NCI-H2227 treated with DMSO at 0.1 percent for 48 hours (cell line): ENCODE measurements at places on chromosomes 16 and 17.

DNA sequence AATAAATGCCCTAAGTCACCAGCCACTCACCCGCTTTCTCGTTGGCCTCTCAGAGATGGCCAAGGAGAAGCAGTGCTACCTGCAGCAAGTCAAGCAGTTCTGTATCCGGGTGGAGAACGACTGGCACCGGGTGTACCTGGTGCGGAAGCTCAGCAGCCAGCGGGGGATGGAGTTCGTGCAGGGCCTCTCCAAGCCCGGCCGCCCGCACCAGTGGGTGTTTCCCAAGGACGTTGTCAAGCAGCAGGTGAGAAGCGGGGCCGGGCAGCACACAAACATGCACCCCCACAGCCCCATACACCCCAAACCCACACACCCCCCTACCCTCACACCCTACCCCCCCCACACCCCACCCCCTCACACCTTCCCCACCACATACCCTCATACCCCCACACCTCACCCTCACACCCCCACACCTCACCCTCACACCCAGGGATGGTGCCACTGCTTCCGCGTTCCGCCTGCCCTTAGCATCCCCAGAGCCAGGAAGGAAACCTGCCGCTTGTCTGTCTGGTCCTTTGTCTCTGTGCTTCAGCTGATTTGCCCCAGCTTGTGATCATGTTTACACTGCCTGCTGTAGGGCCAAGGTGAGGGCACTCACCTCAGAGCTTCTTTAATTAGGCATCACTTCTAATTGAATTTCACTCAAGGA, 41.9 kb upstream of the ENDOV start:
- no peak for DNase-seq

DNA sequence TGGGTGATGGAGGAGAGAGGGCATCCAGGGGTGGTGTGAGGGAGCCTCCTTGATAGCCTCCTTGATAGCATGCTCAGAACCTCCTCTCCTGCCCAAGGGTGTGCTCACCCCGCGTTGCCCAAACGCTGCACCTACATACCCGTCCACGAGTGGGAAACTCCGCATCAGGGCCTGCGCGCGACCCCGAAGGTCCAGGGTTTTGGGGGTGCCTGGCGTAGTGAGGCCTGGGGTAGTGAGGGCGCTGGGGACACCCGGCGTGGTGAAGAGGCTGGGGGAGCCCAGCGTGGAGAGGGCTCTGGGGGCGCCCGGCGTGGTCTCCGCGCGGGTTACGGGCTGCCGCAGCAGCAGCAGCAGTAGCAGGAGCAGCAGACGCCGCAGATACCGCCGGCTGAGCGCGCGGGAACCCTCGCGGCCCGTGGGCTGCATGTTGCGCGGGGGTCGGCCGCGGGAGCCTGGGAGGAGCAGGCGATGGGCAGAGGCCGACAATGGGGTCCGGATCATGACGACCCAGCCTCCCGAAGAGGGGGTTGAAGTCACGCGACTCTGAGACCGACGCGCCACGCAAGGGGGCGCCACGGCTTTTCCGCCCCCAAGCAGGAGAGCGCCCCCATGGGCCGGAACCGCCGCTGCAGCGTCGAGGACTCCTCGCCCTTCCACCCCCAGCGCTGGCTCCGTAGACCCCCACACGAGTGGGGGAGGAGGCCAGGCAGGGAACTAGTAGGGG, at the start of gene DPEP3:
Gene DPEP3, minus strand, starts transcription at position 545 of the 724 bp plus-strand sequence. Its CDS starts 119 bp downstream, at position 426.
- no peak for DNase-seq

GRCh38 chr17:56597495-56597990, 4.0 kb downstream of the NOG start:
- DNase-seq, result no peak

DNA sequence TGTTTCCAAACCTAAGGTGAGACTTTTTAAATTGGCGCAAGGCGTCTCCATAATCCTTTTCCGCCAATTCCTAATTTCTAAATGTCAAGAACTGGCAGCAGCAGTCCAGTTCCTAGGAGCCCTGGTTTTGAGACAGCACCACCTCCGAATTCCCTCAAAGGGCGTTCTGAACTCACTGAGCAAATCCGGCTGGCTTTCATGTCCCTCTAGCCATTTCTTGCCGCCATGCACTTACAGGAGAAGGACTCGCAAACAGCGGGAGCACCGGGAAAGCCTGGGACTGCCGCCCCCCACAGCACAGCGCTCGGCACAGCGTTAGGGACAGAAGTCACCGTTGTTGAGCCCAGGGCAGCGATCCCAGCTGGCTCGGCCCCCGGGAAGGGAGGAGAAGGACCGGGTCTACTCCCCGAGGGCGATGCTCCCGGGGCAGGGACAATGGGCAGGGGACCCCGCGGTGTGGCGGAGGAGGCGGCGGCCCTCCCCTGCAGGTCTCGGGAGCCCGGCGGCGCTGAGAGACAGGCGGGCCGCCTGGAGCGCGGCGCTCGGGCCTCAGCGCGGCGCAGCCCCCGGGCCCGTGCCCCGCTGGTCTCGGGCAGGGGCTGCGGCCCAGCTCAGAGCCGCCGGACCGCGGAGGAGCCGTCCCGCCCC, 545 bp downstream of the ARHGAP17 start:
- DNase-seq, result peak; percentile 36

GRCh38 chr17:32546031-32546444, 59.2 kb downstream of the CDK5R1 start:
- DNase-seq, result peak; percentile 50

DNA sequence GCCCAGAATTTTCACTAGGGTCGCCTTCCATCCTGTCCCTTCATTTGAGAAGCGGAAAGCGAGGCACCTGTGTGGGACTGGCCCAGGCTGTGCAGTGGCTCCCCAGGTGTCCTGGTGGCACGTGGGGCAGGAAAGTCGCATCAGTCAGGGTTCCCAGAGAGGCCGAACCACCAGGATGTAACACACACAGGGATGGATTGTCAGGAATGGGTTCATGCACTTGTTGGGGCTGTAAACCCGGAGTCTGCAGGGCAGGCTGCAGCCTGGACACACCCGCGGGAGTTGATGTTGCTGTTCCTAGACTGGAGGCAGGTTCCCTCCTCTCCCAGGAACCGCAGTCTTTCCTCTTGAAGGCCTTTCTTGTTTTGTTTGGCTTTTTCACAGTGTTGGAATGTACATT, 30.7 kb upstream of the RPTOR start:
- no peak for DNase-seq

DNA sequence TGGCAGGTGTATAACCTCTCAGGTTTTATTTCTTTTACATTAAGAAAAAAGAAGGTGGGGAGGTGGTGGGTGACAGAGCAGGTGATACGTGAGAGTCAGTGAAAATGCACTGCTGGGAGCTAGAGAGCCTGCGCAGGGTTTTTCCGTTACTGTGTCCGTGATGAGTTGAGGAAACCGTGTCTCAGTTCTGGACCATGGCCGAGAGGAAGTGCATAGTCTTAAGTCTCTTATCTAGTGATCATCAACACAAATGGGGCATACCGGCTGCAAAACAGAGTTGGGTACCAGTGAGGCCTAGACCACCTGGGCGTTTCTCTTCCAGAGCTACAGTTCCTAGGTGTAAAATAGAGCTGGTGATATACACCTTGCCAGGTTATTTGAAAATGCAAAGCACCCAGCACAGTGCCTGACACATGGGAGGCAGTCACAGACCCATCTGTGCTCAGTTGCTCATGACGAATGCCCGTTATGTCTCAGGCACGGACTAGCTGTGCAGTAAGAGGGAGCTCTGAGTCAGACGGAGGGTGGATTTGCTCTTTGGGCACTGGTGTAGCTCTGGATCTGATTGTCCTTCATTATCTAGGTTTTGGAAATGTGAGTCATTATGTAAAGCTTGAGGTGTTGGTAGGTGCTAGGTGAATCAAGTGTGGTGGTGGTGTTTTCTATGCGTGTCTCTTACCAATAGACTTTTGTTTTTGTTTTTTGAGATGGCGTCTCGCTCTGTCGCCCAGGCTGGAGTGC, 60.9 kb downstream of the RPTOR start:
- DNase-seq, result no peak

DNA sequence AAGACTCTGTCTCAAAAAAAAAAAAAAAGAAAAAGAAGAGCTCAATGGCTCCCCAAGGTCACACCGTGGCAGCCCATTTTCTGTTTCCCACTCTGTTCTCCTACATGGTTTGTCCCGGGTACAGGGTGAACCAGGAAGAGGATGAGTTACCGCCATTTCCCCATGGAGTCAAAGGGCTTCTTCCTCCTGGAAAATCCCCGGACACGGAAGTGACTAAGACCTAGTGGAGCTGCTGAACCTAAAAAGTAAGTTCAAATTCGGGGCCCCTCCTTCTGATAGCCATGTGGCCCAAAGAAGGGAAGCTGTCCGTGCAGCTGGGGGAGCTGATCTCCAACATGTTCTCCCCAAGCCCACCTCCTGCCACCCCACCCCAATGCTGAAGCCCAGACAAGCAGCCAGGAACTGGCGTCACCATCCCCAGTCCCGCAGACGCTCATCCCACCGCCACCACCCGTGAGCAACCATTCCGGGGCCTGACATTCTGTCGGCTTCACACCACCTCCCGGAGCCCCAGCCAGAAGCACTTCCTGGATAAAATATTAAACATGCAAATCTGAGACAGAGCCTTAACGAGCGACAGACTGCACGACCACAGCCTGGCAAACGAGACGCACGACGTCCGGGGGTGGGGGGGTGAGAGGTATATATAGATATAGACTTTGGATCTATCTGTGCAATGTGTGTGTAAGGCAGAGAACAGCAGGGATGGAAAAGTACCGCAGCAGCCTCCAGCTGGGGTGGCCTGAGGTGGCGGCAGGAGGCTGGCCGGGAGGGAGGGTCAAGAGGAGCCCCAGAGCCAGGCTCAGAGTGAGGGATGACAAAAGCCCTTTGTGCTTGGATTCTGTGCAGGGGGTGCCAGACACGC, 17.6 kb downstream of the EPOP start:
- DNase-seq, result no peak

GRCh38 chr16:48157794-48158193, 2.0 kb upstream of the ABCC12 start:
- DNase-seq, result no peak

- DNase-seq, result no peak
These were observed 74.3 kb downstream of the DYNLRB2 start for GRCh38 chr16:80614908-80615671.

- no peak for DNase-seq
These were observed 26.4 kb upstream of the CLEC18A start for GRCh38 chr16:69924777-69925191.

- peak; percentile 34 for DNase-seq
These were observed 80.8 kb downstream of the OMG start for GRCh38 chr17:31216031-31216751.

DNA sequence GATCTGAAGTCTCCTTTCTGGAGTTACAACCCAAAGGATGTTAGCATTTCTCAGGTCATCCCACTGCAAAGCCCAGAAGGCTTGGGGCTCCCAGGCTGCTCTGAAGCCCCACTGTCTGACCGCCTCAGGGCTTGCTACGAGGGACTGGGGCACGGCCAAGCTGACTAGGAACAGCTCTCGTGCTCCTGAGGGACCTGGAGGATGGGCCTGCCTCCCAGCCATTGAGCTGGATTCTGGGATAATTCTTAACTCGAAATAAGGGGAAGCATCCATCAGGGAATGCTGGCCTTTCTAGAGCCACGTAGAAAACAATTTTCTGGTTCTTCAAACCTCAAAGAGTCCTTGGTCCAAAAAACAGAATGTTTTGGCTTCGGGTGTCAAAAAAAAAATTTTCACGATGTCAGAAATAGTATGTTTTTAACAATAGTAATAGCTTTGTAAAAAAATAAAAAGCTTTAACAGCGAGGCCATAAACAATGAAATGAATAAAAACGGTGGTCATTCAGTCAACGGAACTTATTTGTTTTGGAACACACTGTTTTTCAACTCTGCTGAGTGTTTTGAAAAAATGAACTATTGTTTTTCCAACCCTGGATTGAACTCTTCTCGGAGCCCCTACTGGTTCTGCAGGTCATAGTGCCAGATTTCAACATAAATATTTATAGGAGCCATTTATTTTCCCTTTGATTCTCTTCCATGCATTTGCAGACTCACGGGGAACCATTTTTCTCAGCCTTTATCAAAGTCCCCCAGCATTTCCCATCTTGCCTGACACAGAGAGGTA, 16.4 kb upstream of the HERPUD1 start:
- DNase-seq, result no peak

DNA sequence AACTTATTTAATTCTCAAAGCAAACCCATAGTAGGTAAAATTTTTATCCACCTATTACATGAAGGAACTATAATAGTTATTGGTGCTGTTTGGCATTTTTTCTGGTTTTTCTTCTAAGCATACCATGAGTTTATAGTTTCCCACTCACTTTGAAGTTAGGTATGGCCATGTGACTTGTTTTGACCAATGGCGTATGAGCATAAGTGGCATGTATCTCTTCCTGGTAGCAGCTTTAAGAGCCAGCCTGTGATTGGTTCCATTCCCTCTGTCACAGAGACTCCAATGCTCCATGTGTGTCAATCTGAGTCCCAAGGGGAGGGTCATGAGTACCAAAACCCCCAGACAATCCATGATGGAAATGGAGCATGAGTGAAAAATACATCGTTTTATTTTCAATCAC, 282.9 kb upstream of the N4BP1 start:
- DNase-seq, result no peak

- no peak for DNase-seq
These were observed 821.5 kb downstream of the CDH8 start for GRCh38 chr16:61214780-61215179.

GRCh38 chr16:8795818-8796217, 1.6 kb downstream of the TMEM186 start:
- DNase-seq, result no peak

GRCh38 chr17:62937606-62938005, 28.4 kb upstream of the TANC2 start:
- DNase-seq, result no peak

GRCh38 chr17:37025847-37026530, 77.2 kb downstream of the AATF start:
- no peak for DNase-seq

DNA sequence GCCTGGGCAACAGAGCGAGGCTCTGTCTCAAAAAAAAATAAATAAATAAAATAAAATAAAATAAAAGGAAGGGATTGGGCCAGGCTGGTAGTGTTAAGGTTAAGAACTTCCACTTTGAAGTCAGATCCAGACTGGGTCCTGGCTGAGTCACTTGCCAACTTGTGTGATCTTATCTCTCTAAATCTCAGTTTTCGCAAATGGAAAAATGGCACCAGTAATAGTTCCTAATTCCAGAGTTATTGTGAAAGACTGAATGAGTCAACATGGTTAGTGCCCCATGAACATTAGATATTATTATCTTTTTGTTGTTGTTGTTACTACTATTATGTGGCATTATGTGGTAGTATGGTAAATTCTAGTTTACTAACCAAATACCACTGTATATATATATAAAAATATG, 188.0 kb upstream of the AXIN2 start:
- no peak for DNase-seq

GRCh38 chr16:86520317-86521210, 10.2 kb downstream of the FOXF1 start:
- DNase-seq, result no peak

DNA sequence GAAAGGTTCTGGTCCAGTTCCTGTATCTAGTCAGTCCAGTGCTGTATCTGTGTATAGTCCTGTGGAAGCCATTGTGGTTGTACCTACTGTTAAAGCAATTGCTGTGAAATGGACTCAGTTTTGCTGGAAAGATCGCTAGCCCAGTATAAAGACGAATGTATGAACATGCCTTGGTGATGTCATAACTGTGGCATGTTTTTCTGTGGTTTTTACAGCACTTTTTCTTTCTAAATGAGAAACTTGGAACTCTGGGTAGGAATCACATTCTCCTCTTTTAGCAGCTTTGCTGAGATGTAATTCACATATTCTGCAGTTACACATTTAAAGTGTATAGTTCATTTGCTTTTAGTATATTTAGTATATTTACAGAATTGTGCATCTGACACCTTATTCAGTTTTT, 58.1 kb downstream of the MAP2K4 start:
- DNase-seq, result no peak
